AG08395 (cell line): ENCODE measurements at places on chromosomes 11 and 22.

GRCh38 chr22:28438183-28438768 lies 241.4 kb downstream of the TTC28 start:
- DNase-seq = no peak

DNA sequence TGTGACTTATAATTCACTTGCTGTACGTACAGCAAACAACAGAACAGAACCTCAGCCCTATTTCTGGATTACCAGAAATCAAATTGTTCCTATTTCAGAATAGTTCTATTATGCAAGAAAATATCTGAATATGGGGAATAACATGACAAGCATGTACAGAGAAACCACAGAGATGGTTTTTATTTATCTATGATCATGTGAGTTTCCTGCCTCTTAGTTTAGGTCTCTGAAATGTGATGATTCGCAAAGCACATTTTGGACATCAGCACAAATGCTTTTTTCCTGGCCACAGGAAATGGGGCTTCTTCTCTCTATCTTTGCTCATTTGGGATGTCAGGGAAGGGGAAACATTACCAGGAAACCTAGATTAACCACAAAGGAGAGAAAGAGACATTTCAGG lies 266.7 kb upstream of the CTSC start:
- DNase-seq = peak; percentile 68

DNA sequence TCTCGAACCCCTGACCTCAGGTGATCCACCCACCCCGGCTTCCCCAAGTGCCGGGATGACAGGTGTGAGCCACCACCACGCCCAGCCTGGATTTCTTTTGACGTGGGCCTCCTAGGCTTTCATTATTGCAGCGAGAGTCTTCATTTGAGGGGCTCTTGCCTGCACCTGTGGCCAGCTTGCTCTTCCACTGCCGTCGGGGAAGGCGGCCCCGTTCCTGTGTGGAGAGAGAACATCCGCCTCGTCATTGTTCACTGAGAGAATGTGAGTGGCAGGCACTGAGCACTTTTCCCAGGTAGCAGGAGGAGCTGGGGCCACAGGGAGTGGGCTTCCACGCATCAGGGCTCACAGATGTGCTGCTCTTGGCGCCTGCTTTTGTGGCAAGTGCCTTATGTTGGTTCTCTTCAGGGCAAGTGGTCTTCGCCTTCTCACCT lies 365.0 kb downstream of the TBC1D22A start:
- no peak for DNase-seq

- DNase-seq = no peak
These were observed 3.4 kb upstream of the RASD2 start for GRCh38 chr22:35537232-35537631.

DNA sequence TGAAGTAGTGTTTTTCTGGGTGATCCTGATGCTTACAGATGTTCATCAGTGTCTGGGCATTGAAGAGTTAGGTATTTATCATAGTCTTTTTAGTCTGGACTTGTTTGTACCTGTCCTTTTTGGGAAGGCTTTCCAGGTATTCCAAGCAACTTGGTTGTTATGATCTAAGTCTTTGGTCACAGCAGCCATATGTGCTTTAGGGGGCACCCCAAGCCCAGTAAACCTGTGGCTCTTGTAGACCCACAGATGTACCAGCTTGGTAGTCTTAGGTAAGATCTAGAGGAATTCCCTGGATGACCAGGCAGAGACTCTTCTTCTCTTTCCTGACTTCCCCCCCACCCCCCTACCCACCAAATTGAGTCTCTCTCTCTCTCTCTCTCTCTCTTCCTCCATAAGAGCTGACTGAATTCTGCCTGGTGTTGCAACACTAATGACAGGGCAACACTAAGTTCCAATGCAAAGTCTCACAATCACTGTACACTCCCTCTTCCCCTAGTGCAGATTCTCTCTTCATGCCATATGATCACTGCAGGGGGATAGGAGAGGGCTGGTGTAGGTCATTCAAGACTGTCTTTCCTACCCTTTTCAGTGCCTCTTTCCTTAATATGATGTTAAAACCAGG lies 24.5 kb upstream of the MMP8 start:
- DNase-seq = no peak

- DNase-seq = no peak
These were observed 53.1 kb downstream of the SWAP70 start for GRCh38 chr11:9717040-9717357.

DNA sequence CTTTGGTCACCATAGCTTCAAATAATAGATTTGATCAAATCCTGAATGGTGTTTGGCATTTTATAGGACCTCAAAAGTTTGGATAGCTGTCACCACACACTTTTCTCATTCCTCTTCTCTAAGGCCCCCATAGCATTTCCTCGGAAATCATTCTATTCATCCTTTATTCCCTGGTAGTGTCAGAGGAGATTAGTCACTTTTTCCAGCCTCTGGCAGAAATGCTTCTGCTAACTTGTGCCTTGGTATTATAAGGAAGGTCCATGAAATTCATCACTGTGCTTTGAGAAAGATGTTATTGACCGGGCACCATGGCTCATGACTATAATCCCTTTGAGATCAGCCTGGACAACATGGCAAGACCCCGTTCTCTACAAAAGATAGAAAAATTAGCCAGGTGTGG lies 19.7 kb upstream of the NUP160 start:
- DNase-seq = peak; percentile 24

GRCh38 chr11:35011944-35012343 lies 95.5 kb downstream of the PDHX start:
- no peak for DNase-seq

- no peak for DNase-seq
These were observed 34.6 kb downstream of the DKK3 start for GRCh38 chr11:11973866-11974265.

DNA sequence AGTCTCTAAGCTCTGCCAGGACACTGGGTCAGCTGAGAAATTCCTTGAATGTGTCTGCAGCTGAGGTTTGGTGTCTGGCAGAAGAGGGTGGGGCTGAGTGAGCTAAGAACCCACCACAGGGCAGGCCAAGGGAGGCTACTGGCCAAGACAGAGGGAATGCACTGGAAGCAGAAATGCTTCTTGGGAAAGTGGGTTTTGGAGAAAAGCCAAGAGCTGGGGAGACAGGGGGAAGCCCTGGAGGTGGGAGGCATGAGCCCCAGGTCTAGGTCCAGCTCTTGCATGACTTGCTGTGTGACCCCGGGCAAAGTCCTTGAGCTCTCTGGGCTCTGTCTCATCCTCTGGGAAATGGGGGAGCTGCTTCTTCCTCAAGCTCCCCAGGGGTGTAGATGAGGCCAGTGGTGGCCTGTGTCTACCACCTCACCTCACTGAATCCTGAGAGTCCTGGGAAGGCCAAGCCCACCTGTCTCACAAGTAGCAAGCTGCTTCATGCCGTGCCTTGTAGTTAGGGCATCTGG lies 2.3 kb downstream of the MMP11 start:
- peak; percentile 72 for DNase-seq

DNA sequence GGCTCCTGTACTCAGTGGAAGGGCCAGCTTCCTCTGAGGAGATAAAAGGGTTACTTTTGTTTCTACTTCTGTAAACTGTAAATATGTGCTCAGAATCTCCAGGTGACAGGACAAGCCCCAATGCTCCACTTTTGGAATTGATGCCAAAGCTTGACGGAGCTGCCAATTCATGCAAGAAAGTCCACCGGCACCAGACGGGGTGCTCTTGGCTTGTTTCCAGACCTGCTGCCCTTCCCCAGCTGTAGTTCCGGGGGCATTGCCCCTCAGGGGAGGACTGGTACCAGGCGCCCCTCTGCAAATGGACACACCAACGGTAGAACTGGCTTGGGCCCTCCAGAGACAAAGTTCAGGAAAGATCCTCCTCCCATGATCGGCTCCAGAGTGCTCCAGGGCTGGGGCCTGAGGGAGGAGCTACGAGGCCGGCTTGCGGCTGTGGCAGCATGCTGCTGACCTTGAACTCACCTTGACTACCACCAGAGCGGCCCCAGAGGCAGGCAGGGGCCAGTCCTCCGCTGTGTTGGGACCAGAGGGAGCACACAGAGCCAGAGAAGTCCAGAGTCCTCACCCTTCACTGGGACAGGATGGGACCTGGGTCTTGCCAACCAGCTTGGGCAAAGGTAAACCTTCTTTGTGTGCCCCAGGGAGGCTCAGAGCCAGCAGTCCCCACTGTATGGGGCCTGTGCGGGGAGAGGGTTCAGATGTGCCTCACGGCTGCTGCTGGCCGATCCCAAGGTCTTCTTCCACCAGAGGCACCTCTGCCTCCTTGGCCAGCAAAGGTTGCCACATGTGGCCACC lies 17.8 kb upstream of the OAF start:
- DNase-seq = no peak

GRCh38 chr11:40119661-40120060 lies 1339.8 kb downstream of the LRRC4C start:
- DNase-seq = no peak

DNA sequence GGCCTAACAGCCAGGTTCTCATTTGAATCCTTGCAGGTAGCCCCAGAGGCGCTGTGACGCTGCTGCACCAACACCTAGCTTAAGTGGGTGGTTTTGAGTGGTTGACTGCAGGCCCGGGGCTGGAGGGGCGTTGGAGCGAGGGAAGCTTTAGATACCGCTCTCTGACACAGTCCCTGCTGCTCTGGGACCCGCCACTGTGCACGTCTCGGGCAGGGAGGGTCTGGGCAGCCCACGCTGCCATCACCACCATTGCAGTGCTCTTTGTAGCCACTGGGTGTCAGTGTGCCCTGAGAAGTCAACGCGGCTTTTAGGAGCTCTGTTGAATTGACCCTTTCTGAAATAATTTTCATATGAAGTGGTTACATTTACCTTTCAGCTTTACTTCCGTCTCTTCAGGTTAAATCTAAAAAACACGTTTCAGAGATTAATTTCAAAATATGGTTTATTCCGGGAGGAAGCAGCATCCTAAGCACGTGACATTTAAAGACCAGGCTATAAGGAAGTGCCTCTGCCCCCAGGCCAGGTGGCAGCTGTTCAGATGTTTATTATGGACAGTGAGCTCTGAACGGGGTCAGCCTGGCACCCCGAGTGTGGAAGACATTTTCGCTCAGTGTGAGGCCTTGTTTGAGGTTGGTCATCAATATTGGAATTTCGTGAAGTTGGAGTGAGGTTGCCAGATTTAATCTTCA lies 30.9 kb upstream of the PARVB start:
- DNase-seq = peak; percentile 76

DNA sequence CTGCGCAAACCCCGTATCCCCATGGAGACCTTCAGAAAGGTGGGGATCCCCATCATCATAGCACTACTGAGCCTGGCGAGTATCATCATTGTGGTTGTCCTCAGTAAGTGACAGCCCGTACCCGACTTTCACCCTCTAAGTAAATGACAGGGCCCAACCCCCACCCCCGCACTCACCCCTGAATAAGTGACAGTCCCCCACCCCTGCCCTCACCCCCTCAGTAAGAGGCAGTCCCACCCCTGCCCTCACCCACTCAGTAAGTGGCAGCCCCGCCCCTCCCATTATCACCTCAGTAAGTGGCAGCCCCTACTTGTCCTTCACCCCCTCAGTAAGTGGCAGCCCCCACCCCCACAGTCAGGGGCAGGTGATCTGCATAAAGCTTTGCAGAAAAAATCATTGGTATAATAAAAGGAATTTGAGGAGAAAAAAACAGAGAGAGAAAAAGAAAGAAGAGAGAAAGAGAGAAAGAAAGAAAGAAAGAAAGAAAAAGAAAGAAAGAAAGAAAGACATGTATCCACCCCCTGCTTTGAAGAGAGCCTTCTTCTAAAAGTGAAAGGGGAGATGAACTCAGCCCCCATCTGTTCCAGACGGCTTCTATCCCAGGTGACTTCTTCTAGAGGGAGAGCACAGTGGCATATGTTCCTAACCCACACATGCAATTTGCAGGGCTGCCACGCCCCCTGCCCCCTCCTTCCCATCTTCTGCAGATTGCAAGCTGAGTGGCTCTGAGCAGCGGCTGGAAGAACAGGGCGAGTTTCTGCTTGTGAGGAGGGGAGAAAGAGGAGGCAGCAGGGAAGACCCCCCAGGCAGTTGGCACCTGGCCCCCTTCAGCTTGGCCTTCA lies 12.5 kb upstream of the SMIM35 start:
- no peak for DNase-seq

GRCh38 chr11:43367382-43368178 lies 8.9 kb downstream of the TTC17 start:
- DNase-seq = no peak

DNA sequence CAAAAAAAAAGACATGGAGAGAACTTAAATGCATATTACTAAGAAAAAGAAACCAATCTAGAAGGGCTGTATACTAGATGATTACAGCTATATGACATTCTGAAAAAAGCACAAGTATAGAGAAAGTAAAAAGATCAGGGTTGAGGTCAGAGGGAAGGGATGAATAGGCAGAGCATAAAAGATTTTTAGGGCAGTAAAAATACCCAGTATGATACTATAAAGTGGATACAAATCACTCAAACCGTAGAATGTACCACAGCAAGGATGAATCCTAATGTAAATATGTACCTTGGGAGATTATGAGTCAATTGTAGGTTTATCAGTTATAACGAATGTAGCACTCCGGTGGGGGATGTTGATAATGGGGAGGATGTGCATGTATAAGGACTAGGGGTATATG lies 29.4 kb upstream of the SMCO4 start:
- DNase-seq = no peak

DNA sequence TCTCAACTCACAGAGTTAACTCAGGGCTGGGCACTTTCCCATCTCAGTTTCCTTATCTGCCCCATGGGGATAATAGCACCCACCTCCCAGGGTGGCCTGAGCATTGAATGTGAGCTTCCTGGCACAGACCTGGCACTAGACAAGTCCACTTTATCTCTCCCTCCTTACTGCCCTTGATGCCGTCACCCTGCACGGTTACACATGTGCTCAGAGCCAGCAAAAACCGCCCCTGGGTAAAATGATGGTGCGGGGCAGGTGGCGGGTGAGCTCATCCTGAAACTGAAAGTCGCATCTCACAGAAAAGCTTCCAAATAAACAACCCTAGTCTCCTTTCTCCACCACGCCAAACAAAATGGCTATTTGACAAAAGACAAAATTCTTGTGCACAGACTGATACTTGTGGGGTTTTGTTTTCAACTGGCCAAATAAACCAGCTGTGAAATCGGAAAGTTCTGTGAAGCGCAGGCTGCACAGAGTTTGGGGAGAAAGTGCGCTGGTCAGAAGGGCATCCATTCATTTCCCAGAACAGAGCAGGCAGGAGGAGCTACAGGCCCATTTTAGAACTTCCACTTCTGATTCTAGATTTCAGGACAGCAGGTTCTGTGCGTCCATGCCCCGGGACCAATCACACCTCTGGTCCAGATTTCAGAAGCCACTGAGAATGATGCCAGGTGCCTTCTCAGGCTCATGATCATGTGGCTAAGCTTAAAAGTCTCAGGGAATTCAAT lies 138.1 kb downstream of the SHANK2 start:
- no peak for DNase-seq

GRCh38 chr11:115911613-115912346 lies 407.6 kb upstream of the CADM1 start:
- DNase-seq = no peak

- no peak for DNase-seq
These were observed 225.6 kb upstream of the ZBED5 start for GRCh38 chr11:11083441-11083840.

DNA sequence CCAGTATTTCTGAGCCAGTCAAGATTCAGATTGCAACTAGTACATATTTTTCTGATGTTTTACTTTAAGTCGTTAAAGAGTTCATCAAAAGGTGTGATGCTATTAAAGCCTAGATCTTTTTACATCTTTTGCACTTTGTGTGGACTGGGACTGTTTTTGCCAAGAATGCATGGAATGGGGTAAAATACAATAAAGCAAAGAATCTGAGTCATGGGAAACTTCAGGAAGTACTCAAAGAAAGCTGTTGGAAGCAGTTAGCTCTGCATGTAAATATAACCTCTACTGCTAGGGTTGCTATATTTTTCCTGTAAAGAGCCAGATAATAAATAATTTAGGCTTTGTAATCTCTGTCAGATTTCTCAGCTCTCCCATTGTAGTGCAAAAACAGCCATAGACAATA lies 20.9 kb downstream of the ATXN10 start:
- DNase-seq = peak; percentile 48

GRCh38 chr11:429391-429790 lies 12.4 kb downstream of the ANO9 start:
- DNase-seq = no peak
